ENCODE measurements at places on chromosomes 6 and 20.
A peak's percentile ranks its signal among the peaks of the same experiment; 100 is the strongest.

GRCh38 chr20:33071198-33071597 lies 8.2 kb upstream of the BPIFB4 start:
- no peak for DNase-seq

DNA sequence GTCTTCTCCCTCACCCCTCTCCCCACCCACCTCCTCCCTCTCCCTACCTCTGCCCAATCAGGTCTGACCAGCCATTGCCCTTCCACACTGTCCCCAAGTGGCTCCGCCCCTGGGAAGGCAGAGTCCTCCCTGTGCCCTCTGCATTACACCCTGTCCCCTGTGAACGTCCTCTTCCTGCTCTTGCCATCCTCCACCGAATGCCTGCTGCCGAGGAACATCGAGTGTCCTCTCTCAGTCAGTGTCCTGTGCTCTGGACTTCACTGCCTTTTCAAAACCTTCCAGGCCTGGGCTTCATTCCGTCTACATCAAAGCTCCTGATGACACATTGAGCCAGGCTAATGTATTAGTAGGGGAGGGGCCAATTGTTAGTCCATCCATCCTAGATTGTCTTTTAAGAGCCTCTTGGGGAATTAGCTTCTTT lies 3.3 kb upstream of the PACSIN1 start:
- no peak for DNase-seq

DNA sequence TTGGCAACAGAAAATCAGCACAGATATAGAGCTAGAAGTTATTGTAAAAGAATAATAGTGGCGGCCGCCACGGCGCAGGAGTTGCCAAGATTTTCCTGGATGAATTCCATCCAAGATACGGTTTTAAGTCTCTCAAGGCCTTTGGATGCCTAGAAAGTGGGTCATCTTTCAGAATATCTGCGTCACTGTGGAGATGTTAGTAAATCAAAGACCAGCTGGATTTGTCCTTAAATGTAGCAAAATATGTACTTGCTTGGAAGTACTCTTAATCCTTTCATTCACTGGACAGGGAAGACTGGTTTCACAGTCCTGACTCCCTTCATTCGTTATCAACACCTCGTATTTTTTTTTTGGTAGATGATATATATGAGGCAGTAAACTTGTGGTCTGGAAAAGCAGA lies 83.0 kb downstream of the SLC22A3 start:
- no peak for DNase-seq

- DNase-seq = no peak
These were observed 71.3 kb downstream of the DZANK1 start for GRCh38 chr20:18395544-18395943.

DNA sequence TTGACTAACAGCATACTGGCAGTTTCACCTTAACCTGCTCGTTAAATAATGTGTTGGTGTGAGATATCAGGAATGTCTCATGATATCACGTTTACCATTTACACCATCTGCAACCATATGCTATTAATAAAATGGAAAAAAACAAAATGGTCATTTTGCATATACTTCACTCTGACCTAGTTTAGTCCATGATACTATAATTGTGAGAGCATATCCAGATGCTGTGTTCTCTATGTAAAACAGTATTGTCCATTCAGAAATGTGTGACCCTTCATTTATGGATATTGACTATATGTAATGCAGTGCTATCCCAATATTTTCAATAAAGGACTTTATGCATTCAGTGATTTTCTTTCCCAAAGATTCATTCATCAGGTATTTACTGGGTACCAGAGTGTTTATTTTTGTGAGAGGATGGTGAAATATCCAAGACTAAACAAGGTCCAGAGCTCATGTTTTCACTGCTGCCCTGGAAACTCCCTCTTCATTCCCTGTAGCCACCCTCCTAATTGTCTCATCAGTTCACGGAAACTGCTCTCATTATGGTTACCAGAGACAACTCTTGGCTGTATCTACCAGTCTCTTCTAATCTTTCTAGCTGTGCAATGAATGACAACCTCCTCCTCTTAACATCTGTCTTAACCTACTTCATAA lies 25.7 kb upstream of the HINT3 start:
- no peak for DNase-seq

DNA sequence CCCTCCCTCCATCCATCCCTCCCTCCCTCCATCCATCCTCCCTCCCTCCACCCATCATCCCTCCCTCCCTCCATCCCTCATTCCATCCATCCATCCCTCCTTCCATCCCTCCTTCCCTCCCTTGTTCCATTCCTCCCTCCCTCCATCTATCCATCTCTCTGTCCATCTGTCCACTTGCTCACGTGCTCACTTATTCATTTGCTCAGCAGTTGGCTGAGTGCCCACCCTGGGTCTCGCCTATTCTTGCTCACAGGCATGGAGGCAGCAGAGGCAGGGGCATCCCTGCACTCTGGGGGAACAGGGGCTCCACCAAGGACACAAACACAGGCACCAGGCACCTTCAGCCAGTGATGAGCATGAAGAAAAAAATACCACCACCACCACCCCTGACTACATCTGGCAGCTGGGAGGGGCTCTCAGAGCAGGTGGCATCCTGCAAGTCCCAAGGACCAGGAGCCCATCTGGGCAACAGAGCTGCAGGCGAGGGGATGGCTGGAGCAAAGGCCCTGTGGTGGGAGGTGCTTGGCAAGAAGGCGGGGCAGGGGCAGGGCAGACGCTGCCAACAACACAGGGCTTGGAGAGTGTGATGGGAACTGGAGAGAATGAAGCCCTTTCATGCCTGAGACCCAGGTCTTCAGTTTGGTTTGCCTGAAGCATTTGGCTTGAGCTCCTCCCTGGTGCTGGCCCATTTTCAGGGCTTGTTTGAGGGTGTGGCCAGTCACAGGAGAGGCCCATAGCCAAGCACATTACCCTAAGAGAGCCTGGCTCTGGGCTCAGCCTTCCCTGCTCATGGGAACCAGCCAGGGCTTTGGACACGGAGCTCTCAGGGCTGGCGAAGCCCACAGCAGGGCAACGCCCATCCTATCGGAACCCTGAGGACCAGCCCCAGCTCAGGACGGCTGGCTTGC lies 40.2 kb upstream of the MRGBP start:
- no peak for DNase-seq

- no peak for DNase-seq
These were observed 16.7 kb upstream of the MAK start for GRCh38 chr6:10854922-10855632.

DNA sequence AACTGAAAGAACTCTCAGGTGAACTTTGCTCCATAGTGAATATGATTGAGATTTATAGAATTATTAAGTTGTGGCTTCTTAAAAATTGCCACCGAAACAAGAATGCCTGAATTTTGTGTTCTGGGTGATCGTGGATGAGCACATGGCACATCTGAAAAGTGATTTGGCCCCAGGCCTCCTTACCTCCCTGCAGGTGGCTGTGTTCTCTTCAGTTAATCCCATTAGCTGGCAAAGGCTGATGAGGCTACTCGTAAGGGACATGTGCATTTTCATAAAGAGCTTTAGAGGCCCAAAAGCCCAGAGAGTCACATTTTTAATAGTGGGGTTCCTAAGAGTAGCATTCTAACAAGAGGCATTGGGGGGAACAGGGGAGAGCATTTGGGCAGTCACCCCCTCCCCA lies 22.6 kb downstream of the GNAS start:
- no peak for DNase-seq

DNA sequence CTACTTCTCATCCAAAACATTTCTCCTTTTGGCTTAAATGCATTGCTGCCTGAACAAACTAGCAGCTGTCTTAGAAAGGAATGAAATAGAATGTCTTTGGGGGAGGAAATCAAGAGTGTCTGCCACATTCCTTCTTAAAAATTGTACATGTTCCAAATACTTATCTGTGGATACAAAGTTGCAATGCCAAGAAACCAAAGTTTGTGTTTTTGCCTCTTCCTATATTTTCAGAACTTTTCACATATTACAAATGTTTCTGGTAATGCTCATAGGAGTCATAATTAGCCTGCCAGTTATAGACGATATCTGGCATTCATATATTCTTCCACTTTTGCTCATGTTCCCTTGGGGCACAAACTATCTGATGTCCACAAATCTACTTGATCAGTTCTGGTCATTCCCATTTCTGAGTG lies 165.5 kb upstream of the BMP5 start:
- no peak for DNase-seq

DNA sequence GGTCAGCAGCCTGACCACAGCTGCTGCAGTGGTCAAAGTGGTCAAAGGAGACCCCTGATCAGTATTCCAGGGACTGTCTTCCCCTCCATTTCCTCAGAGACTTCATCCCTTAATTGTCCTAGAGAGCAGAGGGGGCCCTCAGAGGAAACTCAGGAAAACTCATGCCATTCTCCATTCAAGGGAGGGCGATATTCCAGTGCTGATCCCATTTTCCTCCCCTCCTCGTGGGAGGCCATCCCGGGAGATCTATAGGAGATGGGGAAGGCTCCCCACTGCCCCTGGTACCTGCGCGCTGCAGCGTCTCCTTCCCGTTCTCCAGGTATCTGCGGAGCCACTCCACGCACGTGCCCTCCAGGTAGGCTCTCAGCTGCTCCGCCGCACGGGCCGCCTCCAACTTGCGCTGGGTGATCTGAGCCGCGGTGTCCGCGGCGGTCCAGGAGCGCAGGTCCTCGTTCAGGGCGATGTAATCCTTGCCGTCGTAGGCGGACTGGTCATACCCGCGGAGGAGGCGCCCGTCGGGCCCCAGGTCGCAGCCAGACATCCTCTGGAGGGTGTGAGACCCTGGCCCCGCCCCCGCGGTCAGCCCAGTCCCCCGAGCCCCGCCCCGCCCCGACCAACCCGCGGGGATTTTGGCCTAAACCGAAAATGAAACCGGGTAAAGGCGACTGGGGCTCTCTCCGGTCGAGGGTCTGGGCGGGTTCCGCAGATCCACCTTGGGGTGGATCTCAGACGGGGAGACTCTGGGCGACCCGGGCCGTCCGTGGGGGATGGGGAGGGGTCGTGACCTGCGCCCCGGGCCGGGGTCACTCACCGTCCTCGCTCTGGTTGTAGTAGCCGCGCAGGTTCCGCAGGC lies 878 bp downstream of the HLA-C start:
- DNase-seq = peak; percentile 39

DNA sequence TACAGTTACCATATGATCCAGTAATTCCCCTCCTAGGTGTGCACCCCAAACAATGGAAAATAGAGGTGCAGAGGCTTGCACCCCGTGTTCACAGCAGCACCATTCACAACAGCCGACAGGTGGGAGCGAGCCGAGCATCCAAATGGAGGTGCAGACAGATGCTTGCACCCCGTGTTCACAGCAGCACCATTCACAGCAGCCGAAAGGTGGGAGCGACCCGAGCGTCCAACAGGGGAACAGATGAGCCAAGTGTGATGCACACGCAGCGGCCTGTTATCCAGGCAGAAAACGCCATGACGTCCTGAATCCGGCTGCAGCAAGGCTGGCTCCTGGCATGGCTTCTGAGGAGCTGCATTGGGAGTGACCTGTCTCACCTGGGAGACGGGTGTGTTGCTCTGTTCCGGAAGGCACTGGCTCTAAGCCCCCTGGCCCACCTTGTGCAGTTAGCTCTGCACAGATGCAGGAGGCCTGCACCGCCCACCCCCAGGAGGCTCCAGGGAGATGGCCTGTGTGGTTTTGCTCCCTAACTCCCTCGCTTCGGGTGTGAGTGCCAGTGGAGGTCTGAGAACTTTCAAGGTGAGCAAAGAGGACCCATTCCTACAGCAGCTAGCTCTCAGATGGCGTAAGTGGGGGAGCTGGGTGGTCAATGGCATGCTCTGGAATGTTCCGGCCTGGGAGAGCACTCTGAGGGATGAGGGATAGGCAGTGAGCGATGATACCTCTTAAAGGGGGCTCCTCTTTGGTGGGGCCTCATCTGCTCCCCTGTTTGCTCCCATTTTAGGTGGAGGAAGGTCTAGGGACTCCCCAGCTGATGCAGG lies 47.8 kb upstream of the FRMD1 start:
- no peak for DNase-seq

DNA sequence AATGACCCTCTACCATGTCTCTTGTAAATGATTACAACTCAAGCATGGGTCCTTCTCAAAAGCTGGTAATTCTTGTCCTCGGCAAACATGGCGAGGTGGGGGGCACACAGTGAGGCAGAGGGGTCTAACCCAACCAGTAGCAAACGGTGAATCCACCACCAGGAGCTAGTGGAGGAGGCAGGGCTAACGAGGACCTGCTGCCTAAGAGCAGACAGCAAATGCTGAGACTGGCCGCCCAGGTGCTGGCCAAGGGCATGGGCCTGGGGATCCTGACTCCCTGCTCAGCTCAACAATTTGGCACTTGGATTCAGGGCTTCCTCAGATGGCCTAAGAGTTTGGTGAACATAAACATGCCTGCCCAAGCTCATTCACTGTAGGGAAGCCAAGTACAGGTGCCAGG lies 18.4 kb downstream of the PCIF1 start:
- DNase-seq = no peak

DNA sequence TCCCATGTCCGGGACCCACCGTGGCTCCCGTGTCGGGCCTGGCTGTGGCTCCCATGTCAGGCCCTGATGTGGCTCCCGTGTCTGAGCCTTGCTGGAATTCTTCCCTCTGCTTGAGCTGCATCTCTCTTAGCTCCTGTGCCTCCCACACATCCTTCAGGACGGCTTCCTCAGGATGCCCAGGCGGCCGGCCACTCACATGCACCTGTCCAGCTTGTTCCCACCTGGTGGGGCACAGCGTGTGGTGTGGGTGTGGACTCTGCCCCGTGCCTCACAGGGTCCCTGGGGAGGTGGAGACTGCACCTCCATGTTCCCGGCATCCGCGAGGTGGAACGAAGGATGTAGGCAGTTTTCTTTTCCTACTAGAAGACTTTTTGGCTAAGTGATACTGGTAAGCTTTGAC lies 170.7 kb downstream of the SMOC2 start:
- no peak for DNase-seq

- no peak for DNase-seq
These were observed 191.0 kb downstream of the BACH2 start for GRCh38 chr6:90105506-90106170.

DNA sequence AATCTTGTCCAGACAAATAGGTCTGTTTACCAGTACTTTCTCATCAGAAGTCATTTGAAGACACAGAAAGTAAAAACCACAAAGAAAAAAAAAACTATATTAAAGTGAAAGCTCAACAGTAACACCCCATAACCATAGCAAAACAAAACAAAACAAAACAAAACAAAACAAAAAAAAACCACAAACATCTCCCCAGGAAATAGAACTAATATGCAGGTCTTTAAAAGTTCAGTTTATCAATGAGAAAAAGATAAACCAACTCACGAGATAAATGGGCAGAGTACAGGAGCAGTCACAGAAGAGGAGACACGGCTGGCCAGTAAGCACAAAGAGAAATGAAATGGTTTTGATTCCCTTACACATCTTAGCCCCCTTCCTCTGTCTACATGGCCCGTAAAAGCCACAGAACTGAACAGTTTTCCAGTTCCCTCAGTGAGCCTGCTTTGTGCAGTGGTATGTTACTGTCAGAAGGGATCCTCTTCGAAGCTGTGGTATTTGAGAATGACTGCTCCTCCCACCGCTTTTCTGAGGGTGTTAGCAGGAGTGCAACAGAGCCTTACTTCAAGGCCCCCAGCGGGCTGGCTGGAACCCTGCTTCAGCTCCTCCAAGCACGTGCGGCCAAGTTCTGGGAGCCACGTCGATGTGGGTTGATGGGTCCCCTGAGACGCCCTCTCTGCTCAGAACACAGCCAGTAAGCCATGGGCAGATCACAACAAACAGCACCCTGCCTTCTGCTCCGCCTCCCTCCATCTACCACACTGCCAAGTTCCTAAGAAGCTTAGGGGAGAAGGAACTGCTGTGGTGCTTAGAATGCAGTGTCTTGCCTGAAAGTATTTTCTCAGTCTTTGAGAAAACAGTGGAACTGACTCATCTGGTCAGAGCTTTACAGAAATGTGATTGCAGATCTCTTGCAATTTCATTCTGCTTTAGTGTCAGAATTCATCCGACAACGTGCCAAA lies 14.0 kb downstream of the UST start:
- DNase-seq = peak; percentile 61

GRCh38 chr6:105810105-105810921 lies 275.8 kb upstream of the PRDM1 start:
- DNase-seq = no peak
